Naive B cell (primary cell): ENCODE measurements at places on chromosomes 3 and 15. TPM values are rescaled to one million over a fixed set of nuclear protein-coding genes. Genes with fewer than 3 reads are reported as not detected.

PRTG gene
- polyA plus RNA-seq, result not detected

GPR27 gene
- polyA plus RNA-seq, result not detected

DCBLD2 gene
- 2.0 TPM for polyA plus RNA-seq

RHCG gene
- polyA plus RNA-seq, result not detected

SNURF gene
- polyA plus RNA-seq, result 20.7 TPM

OIP5 gene
- 1.1 TPM for polyA plus RNA-seq

EIF1B gene
- 92.3 TPM for polyA plus RNA-seq

RPSA gene
- polyA plus RNA-seq, result 1,512 TPM

ILDR1 gene
- not detected for polyA plus RNA-seq

FBXL2 gene
- polyA plus RNA-seq, result 0.09 TPM

SERPINI2 gene
- not detected for polyA plus RNA-seq

ATOSA gene
- polyA plus RNA-seq, result 38.0 TPM

CYP8B1 gene
- not detected for polyA plus RNA-seq

IL5RA gene
- 0.05 TPM for polyA plus RNA-seq

CASR gene
- polyA plus RNA-seq, result not detected

GRIP2 gene
- polyA plus RNA-seq, result not detected

ZNF80 gene
- not detected for polyA plus RNA-seq

DAZL gene
- polyA plus RNA-seq, result 2.0 TPM

COL7A1 gene
- polyA plus RNA-seq, result not detected

C3orf33 gene
- polyA plus RNA-seq, result 5.9 TPM

BTLA gene
- 147 TPM for polyA plus RNA-seq

DNAJA4 gene
- polyA plus RNA-seq, result 5.3 TPM

UBA7 gene
- polyA plus RNA-seq, result 54.2 TPM

RGMA gene
- not detected for polyA plus RNA-seq

RPLP1 gene
- polyA plus RNA-seq, result 2,171 TPM
